ENCODE measurements at places on chromosomes 7 and 10. TPM values are rescaled to one million over a fixed set of nuclear protein-coding genes. Genes with fewer than 3 reads are reported as not detected.

The MARCHF5 gene
- 20.8 TPM for total RNA-seq

DNA sequence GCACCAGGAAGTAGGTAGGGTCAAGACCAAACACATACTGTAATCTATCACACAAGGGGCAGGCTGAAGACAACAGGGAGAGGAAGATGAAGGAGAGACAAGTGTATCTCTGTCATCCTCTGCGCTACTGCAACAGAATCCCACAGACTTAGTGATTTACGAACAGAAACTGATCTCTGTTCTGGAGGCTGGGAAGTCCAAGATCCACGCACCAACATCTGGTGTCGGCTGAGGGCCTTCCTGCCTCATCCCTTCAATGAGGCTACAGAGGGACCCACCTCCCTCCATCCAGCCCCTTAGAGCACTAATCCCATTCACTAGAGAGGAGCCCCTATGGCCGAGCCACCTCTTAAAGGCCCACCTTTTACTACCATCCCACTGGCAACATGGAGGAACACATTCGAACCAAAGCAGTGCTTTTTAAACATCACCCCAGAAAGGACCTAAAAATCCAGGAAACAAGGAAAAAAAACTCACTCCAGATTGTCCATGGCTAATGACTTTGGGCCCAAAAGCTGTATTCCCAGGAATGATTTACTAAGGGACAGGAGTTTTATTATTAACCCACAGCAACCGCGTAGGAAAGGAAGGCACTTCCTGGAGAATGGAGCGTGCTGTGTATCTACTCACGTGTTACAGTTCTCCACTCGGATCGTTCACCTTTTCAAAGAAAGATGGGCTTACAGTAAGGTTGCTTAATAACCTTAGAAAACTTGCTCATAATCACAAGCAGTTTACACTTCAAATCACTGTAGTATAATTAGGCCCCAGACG, 4.2 kb downstream of the BNIP3 start:
- H3K4me1 ChIP-seq, result peaks cover 26% of the 10 kb centered on the region
- H3K36me3 ChIP-seq, result peaks cover 42% of the 10 kb centered on the region
- H3K27me3 ChIP-seq, result no peaks in the 10 kb centered on the region
- no peak overlapping the region for H3K27ac ChIP-seq

- H3K27ac ChIP-seq, result no peak overlapping the region
- H3K4me1 ChIP-seq, result no peaks in the 10 kb centered on the region
- no peaks in the 10 kb centered on the region for H3K36me3 ChIP-seq
- no peak overlapping the region for H3K4me3 ChIP-seq
These were observed 144.5 kb upstream of the POT1 start for GRCh38 chr7:125074141-125074540.

DNA sequence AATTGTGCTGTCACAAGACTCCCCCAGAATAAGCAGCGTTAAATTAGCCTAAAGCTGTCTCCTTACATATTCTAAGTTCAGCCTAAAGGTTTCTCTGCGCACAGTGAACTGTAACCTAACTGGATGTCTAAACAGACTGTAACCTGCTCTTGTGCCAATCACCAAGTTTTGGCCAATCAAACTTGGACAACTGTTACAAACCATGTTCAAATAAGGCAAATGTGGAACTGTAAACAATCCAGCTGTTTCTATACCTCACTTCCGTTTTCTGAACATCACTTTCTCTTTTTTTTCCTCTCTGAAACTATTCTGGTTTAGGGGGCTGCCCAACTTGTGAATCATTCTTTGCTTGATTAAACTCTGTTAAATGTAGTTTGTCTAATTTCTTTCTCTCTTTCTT, 252.2 kb upstream of the HABP2 start:
- no peak overlapping the region for H3K27ac ChIP-seq
- H3K4me3 ChIP-seq, result no peak overlapping the region
- H3K4me1 ChIP-seq, result no peaks in the 10 kb centered on the region
- no peaks in the 10 kb centered on the region for H3K27me3 ChIP-seq
